ENCODE measurements at places on chromosomes 2 and 18.

DNA sequence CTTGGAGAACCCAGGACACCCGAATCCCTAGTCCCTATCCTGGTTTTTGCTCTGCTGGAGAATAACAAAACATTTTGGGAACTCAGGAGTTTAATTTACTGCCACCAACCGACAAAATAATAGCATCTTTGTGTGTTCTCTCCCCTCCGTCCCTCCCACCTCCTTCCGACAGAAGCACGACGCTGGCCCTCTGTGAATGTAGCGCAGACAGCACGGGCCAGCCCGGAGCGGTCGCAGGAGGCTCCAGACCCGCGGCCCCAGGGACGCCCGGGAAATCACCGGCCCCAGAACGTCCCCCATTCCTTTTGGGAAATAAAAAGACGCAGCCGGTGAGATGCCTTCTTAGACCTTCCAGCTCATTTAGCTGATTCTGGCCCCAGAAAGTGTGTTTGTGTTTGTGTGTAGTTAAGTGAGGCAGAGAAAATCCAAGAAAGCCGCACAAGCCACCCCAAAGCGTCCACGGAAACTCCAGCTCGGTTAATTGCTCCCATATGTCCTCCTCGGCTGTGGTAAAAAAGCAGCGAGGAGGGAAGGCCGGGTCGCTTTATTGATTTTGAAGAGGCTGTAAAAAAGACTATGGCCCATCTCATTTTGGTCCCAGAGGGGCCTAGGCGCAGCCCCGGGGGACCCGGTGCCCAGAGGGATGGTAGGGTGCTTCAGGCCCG lies 577 bp upstream of the TANC1 start:
- no peaks in the 10 kb centered on the region for H3K4me1 ChIP-seq
- H3K27ac ChIP-seq: no peak overlapping the region
- H3K36me3 ChIP-seq: no peaks in the 10 kb centered on the region
- H3K27me3 ChIP-seq: peaks cover 25% of the 10 kb centered on the region
- no peak for DNase-seq
- H3K4me3 ChIP-seq: no peak overlapping the region

- DNase-seq: no peak
- H3K4me3 ChIP-seq: no peak overlapping the region
- H3K4me1 ChIP-seq: no peaks in the 10 kb centered on the region
- peaks cover 19% of the 10 kb centered on the region for H3K27me3 ChIP-seq
- no peak overlapping the region for H3K27ac ChIP-seq
Measured at GRCh38 chr2:101107241-101107640, 43.9 kb downstream of the TBC1D8 start.

- H3K4me1 ChIP-seq: no peaks in the 10 kb centered on the region
- H3K36me3 ChIP-seq: peaks cover 53% of the 10 kb centered on the region
- H3K27ac ChIP-seq: no peak overlapping the region
Measured at GRCh38 chr2:127314193-127314988, 20.4 kb upstream of the ERCC3 start.

GRCh38 chr2:230582851-230583283 lies 129.8 kb upstream of the CAB39 start:
- H3K27me3 ChIP-seq: peaks cover 21% of the 10 kb centered on the region
- H3K27ac ChIP-seq: no peak overlapping the region
- no peaks in the 10 kb centered on the region for H3K36me3 ChIP-seq
- H3K4me3 ChIP-seq: no peak overlapping the region

DNA sequence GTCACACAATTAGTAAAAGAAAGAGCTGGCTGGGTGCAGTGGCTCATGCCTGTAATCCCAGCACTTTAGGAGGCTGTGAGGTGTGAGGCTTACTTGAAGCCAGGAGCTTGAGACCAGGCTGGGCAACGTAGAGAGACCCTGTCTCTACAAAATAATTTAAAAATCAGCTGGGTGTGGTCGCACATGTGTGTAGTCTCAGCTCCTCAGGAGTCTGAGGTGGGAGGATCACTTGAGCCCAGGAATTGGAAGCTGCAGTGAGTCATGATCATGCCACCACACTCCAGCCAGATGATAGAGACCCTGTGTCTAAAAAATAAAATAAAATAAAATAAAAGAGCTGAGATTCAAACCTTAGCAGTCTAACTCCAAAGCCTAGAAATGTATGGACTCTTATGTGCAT lies 39.0 kb upstream of the NEDD4L start:
- no peak overlapping the region for H3K27ac ChIP-seq
- H3K4me3 ChIP-seq: no peak overlapping the region
- H3K27me3 ChIP-seq: no peaks in the 10 kb centered on the region
- H3K4me1 ChIP-seq: no peaks in the 10 kb centered on the region

DNA sequence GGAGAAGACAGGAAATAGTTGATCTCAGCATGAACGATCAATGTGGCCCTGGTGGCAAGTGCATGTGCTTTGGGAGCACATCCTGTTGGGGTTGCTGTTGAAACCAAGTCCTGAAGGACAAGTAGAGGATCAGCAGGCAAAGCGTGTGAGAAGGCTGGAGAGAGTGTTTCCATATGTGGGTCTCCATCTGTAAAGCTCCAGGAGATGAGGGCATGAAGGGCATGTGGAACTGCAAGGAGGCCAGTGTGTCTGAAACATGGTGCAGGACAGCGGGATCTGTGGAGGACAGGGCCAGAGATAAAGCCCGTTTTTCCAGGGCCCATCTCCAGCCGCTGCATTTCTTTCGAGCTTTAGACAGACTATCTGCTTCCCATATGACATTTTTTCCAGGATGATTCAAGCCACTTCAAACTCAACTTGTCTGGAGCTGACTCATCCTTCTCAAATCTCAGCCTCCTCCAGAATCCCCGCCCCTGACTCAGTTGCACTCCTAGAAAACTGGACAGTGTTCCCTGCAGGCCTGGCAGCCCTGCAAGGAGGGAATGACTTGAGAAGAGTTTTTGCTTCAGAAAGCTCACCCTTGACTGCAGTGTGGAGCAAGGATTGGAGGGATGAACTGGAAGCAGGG lies 226.1 kb downstream of the VAPA start:
- H3K27ac ChIP-seq: no peak overlapping the region
- no peaks in the 10 kb centered on the region for H3K36me3 ChIP-seq
- H3K4me3 ChIP-seq: no peak overlapping the region
- H3K27me3 ChIP-seq: peaks cover 10% of the 10 kb centered on the region
- no peak for DNase-seq

DNA sequence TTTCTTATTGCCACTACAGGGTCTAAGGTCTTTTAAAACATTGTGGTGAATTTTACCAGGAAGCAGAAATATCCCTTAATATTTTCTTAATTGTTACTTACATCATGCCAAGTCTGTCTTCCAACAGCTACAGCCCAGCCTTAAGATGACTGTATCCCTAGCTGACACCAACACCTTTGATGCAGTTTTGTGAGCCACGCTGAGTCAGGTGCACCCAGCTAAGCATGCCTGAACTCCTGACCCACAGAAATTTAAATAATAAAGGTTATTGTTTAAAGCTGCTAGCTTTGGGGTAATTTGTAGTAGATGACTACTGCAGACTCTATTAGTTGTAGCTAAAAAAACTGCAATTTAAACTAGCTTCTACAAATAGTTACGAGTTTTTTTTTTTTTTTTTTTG lies 1757.9 kb upstream of the LRRTM1 start:
- no peak overlapping the region for H3K27ac ChIP-seq
- H3K36me3 ChIP-seq: no peaks in the 10 kb centered on the region
- DNase-seq: no peak

DNA sequence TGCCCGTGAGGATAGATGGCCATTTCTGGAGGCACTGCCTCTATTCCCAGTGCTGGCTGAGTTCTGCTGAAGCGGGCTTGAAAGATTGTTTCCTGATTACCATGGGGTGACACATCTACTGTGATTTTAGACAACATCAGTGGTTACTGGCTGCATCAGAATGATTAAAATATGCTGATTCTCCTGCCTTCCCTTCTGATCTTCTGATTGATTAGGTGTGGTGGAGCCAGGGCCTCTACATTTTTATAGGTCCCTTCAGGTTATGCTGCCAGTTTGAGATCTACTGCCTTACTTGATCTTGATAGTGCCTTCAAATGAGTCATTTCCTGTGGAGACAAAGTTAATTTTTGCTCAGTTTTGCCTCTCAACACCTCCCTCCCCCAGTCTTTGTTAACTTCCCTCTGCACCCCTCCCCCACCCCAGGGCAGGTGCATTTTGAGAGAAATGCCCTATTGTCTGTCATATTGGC lies 31.6 kb upstream of the SNORC start:
- no peaks in the 10 kb centered on the region for H3K27me3 ChIP-seq
- peak overlapping the region; percentile 40 for H3K27ac ChIP-seq
- peak; percentile 41 for DNase-seq
- H3K4me3 ChIP-seq: no peak overlapping the region

GRCh38 chr18:46538376-46538775 lies 118.6 kb downstream of the LOXHD1 start:
- H3K36me3 ChIP-seq: no peaks in the 10 kb centered on the region
- H3K4me1 ChIP-seq: no peaks in the 10 kb centered on the region
- no peak overlapping the region for H3K27ac ChIP-seq
- H3K27me3 ChIP-seq: no peaks in the 10 kb centered on the region
- DNase-seq: no peak

GRCh38 chr2:88342749-88343148 lies 109.7 kb downstream of the FOXI3 start:
- H3K27me3 ChIP-seq: peaks cover 1% of the 10 kb centered on the region
- no peaks in the 10 kb centered on the region for H3K36me3 ChIP-seq
- H3K4me1 ChIP-seq: no peaks in the 10 kb centered on the region
- no peak overlapping the region for H3K27ac ChIP-seq

DNA sequence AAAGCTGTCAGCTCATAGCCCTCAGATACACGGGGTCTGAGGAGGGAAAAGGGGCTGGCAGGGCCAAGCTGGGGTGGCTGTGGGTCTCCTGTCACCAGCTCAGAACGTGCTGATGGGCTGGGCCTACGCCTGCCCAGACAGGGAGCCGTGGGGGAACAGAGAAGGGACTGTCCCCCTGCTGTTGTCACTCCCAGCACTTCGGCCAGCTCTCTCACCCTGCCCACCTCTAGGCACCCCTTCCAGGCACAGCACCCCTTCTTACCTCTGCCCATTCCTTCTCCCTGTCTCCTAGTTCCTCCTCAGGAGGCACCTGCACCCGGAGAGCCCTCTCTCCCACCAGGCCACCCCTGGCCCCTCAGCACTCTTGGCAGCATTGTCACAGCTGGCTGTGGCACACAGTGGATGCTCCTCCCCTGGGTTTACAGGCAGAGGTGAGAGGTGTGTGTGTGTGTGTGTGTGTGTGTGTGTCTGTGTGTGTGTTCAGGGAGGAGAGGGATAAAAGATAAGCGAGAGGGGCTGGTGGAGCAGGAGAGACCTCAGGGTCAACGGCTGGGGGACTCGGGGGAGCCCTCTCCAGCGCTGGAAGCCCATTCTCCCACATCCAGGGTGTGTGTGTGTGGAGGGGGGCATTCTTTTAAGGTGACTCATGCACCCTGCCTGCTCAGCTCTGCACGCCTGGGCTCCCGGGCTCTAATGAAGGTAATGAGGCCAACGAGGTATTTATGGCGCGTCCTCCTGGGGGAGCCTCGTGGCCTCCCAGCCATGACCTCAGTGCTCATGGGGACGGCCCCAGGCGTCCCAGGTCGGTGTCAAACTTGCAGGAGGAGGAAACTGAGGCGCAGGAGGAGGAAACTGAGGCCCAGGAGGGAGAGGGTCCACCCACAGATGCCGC lies 66.1 kb upstream of the SMAD7 start:
- H3K27ac ChIP-seq: no peak overlapping the region
- H3K36me3 ChIP-seq: no peaks in the 10 kb centered on the region
- H3K4me3 ChIP-seq: no peak overlapping the region
- DNase-seq: peak; percentile 50
- peaks cover 6% of the 10 kb centered on the region for H3K4me1 ChIP-seq

GRCh38 chr2:223043164-223043941 lies 8.6 kb upstream of the KCNE4 start:
- H3K4me3 ChIP-seq: no peak overlapping the region
- no peak for DNase-seq
- peak overlapping the region; percentile 83 for H3K27ac ChIP-seq
- no peaks in the 10 kb centered on the region for H3K36me3 ChIP-seq
- no peaks in the 10 kb centered on the region for H3K27me3 ChIP-seq

DNA sequence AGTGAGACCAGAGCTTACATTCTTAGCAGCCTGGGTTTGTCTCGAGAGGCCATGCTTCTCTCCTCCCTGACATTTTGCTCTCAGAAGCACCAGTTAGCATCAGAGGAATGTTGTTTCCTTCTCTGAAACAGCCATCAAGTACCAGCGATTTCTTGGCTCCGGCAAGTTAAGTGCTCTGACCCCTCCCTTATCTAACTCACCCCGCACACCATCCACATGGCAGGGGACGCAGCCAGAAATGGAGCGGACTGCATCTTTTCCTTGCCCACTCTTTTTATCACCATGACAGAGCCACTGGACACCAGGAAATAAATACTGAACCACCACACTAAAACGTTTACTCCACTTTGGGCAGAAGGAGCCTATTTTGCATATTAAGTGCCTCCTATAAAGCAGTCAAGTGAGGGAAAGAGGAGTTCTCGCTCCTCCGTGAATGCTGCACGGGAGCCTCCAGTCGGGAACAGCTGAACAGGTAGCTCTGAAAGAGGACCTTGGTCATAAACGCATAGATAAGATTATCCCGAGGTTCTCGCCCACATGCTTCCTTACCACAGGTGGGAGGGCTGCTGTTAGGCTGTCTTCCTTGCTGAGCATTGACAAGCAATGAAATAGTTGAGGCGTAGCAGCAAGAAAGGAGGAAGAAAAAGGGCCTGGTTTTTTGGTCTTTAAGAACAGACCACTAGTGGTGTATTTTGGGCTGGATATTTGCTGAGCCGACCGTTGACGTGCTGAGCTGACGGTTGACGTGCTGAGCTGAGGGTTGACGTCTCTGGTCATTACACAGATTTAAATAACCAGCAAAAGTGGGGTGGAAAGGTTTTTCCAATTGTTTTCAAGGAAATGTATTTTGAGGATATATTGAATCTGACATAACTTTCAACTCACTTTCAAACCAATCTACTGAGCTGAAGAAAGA lies 71.4 kb upstream of the ITGB6 start:
- no peaks in the 10 kb centered on the region for H3K36me3 ChIP-seq
- H3K4me3 ChIP-seq: no peak overlapping the region
- peak; percentile 4 for DNase-seq
- no peak overlapping the region for H3K27ac ChIP-seq
- H3K27me3 ChIP-seq: peaks cover 25% of the 10 kb centered on the region

- no peak overlapping the region for H3K4me3 ChIP-seq
- no peaks in the 10 kb centered on the region for H3K4me1 ChIP-seq
- H3K27ac ChIP-seq: no peak overlapping the region
- peaks cover 26% of the 10 kb centered on the region for H3K36me3 ChIP-seq
Measured at GRCh38 chr18:9364242-9364641, 29.7 kb downstream of the TWSG1 start.

DNA sequence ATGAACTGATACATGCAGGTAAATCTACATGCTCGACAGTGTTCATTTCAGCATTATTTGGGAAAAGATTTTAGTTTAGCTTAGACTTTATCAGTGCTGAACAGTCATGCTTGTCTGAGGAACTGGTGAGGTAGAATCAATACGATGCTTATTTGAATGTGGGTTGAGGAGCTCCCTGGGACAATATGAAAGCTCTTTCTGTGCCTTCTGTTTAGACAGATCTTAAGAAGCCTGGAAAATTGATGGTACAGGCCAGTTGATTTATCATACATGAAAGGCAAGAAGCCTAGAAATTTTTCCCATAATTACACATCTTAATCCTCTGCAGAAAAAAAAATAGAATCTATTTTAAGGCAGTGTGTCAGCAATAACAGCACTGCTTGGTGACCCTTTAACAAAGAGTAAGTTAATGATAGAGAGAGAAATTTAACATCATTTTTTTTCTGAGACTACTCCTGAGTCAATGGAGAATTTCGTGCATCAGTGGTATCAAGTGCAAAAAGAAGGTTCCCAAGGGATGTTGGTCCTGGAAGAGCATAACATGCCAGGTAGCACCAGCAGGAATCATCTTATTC lies 252.2 kb upstream of the CDH20 start:
- no peak for DNase-seq
- H3K4me1 ChIP-seq: no peaks in the 10 kb centered on the region
- H3K27ac ChIP-seq: no peak overlapping the region
- no peaks in the 10 kb centered on the region for H3K27me3 ChIP-seq

Data from K562 (cell line).